ENCODE measurements at places on chromosomes 13 and 19.

- no peak for DNase-seq
Measured at GRCh38 chr13:103965506-103966243, 899.5 kb upstream of the SLC10A2 start.

- peak; percentile 34 for DNase-seq
Measured at GRCh38 chr13:110629735-110630134, 14.4 kb downstream of the NAXD start.

DNA sequence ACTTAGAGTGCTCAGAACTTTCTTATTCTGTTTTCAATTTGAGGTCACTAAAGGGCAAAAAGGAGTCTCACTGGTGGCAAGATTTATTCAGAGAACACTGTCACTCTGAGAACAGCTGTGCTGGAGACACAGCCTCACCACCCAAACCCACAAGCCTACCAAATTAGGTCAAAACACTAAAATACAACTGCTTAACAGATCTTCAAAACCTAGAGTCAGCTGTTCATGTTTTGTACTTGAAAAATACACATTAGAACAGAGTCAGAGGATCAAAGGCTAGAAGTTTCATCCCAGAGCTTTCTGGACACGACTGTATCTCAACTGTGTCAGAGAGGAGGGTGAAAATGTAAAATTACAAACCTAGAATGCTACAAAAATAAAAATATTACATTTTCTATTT is 89.3 kb downstream of the MIPEP start:
- no peak for DNase-seq

DNA sequence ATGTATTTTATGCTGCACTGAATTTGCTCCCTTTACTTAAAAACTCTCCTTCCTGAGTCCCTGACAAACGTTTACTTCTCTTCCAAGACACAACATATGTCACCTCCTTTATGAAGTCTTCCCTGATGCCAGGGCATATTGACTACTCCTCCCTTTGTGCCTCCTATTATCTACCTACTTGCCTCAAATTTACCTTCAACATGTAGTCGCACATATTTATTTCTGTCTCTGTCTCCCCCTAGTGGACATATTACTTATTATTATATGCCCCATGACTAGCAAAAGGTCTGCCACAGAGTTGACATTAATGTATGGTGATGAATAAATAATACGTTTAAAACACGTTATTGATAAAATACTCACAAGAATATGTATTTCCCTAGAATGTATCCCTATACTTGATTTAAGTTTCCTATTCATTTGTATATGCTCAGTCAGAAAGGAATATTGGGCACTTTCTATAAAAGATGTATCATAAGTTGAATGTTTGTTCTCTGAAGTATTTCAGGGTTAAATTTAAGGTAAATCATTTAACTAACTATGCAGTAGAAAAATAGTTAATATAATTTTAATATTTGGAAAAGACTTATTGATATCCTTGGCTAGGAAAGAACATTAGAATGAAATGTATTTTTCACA is 250.3 kb upstream of the ATXN8OS start:
- peak; percentile 8 for DNase-seq

DNA sequence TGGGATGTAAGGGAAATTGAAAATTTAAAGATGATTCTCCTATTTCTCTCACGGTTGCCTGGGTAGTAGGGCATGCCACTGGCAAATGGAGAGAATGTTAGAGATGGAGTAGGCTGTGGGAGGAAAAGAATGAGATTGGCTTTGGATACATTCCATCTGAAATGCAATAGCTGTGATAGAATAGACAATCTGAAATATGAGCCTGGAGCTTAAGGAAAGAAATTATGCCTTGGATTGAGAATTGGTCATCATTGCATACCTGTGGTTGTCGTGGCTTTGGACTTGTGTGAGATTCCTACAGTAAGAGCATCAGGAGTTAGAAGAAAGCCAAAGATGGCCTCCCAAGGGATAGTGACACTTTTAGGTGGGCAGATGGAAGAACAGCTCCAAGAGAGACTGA is 305.1 kb upstream of the SLC10A2 start:
- DNase-seq: no peak

GRCh38 chr13:27274631-27275030 is 4.0 kb downstream of the RASL11A start:
- DNase-seq: no peak

- DNase-seq: no peak
Measured at GRCh38 chr13:112105244-112105681, 38.3 kb downstream of the SOX1 start.

DNA sequence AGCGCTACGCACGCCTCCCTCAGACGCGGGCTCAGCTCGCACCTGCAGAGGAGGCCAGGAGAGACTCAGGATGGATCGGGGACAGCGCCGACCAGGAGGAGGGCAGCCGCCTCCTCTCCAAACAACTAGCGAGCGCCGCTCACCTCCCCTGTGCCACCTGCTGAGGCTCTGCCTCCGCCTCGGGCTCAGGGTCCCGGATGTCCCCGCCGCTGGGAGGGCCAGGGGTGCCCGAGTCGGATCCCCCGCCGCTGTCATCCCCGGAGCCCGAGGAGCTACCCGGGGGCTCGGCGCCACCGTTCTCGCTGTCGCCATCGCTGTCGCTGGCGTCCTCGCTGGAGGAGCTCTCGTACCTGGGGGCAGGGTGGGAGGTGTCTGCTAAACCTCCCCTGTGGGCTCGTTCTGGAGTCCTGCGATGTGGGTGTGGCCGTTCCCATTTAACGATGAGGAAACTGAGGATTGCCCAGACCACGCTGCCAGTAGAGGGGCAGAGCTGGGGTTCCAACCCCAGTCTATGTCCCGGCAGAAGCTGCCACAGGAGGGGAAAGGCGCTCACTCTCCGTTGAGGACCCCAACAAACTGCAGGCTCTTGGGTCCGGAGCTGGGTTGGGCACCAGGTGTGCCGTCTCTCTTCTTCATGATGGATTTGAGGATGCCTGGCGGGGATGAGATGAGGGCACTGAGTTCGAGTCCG is 9.2 kb downstream of the KANK3 start:
- DNase-seq: no peak

- peak; percentile 9 for DNase-seq
Measured at GRCh38 chr13:49098198-49098597, 121.9 kb upstream of the MLNR start.

DNA sequence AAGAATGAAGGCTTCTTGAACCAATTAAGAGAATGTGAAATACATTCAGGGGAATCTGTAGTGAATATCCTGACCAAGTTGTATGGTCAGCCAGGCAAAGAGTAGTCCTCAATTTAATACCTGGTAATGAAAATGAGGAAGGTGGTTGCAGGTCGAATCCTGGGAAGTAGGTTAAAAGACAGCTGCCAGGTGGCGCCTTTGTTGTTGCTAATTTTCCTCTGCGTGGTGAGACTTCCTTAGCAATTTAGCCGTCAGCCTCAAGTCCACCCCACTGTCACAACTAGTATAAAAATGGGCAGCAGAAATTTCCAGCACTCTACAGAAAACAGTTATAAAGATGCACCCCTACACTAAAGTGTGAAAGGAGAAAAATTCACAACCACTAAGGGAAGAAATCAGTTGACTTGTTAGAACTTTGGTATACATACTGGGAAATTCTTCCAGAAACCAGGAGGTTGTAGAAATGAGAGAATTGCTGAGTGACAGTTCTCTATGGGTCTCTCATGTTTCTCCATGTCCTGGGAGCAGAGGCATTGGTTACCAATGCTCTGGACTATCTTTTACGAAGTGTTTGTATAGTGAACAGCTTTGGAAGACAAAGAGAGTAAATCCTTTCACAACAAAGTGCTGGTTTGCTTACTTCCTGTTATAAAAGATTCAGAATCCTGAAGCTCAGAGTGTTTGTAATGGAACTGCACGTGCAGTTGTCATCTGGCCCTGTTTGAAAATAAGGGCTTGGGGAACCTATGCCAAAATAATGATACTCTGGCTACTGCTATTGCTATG is 235.9 kb downstream of the NHLRC3 start:
- no peak for DNase-seq

DNA sequence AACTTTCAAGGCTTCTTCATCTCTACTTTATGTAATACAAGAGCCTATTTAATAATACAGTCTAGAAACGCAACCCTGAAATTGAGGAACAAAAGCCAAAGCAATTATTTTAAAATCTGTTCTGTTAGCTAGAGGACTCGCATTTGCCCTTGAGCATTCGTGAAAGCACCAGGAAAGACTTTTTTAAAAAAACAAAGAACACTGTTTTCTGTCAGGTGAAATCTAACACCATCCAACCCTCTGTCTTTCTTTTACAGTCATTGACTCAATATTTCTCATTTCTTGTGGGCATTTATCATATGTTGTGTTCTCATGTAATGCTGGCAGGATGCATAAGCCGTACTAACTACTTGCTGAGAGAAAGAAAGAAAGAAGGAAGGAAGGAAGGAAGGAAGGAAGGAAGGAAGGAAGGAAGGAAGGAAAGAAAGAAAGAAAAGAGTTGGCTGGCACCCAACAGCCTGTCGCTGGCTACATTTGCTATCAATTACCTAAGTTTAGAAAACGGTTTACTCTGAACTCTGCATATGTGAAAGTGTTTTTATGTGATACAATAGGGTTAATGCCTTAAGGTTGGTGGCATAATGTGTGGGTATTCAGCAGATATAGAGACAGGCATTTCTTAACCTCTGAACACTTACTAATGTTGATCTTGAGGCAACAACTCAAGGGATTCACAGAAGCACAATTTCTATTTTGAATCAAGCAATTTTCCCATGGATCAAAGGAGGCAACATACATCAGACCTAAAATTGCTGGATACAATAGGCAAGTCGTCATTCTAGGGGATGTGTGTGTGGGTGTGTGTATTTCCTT is 445.4 kb downstream of the DCT start:
- no peak for DNase-seq

GRCh38 chr13:112198396-112199010 is 131.6 kb downstream of the SOX1 start:
- DNase-seq: no peak

DNA sequence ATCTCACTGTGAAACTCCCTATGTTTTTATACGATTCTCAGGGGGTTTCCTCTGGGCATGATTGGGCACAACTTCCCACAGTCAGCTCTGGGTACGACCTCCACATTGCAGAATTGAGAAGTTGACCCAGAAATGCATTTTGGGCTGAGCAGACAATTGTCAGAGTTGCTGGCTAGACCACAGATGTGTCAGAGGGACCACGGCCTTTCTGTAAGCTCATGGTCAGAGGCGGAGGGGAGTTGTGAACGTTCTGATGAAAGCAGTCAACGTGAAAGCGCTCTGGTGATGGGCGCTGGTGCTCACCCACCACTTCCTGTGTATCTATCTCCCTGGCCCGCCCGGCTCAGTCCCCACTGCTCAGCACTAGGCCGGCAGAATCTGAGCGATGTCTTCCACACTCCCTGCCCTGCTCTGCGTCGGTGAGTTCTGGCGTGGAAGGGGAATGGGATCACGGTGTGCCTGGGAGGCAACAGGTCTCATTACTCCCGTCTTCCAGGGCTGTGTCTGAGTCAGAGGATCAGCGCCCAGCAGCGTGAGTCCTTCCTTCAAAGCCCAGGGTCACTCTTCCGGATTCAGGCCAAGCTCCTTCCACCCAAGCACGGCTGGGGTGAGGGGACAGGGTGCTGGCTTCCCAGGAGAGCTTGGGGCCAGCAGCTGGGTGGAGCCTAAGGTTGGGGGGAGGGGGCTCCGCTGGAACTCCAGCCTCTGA is at the start of gene NCR1:
Gene NCR1 (plus strand): TSS at position 346 of the 709 bp plus-strand sequence. CDS start 40 bp downstream, at position 386.
- DNase-seq: peak; percentile 28

- peak; percentile 61 for DNase-seq
Measured at GRCh38 chr19:12994701-12995595, at the start of gene NFIX. Gene NFIX (plus strand): TSS chr19:12995475. CDS start chr19:12995838, 363 bp downstream.

DNA sequence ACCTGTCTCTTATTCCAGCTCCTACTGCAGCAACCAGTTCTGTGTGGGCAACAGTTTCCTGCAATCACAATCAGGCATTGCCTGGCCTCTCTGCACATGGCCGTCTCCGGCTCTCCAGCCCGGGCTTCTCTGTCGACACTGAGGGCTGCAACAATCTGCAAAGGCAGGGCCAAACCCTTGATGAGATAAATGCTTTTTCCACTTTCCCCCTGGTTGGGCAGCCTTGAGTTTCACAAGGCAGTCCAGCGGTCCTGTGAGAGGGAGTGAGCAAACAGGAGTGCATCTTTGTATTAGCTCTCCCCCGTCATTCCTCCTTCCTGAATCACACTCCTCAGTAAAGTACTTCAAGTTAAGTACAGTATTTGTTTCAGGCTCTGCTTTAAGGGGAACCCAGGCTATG is 40.7 kb upstream of the VWA8 start:
- DNase-seq: no peak

GRCh38 chr19:3024870-3025548 is 4.1 kb downstream of the TLE2 start:
- no peak for DNase-seq

DNA sequence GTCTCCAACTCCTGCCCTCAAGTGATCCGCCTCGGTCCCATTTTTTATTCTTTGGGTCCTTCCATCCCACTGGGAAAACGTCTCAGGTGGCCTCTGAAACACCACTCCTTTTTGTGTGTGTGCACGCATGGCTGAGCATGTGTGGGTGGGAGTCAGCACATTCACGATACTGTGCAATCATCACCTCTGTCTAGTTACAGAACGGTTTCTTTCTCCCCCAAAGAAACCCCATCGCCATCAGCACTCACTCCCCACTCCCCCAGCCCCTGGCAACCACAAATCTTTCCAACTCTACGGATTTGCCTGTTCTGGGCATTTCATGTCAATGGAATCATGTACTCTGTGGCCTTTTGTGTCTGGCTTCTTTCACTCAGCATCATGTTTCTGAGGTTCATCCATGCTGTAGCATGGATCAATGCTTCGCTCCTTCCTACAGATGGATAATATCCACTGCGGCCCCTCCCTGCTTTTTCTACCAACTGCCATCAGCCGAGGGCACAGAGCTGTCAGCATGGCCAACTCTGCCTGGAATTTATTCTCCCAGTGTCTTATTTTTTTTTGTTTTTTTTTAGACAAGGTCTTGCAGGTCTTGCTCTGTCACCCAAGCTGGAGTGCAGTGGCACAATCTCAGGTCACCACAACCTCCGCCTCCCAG is 9.7 kb downstream of the F2RL3 start:
- no peak for DNase-seq

DNA sequence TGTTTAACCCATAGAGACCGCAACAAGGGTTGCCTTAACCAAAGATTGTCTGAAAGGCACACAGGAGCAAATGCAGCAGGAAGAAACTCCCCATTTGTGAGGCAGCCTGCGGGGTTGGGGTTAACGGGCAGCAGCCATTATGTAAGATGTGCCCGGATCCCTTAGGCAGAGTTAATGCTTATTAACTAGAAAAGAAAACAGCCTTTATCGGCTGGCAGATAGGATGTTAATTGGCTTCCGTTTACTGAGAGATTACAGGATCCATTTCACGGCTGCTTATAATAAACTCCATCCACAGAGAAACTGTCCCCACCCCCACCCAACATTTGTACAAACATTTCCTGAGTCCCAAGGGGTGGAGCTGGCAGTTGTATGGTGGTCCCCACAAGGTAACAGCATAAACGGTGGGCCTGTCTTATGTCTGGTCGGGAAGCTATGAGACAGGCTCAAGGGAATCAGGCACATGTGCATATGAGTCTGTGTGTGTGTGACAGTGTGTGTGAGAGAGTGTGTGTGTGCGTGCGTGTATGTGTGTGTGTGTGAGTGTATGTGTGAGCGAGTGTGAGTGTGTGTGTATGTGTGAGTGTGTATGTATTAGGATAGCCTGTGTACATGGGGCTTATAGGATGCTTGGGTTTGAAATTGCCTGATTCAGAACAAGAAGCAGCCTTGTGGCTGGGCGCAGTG is 10.5 kb downstream of the SLC25A42 start:
- no peak for DNase-seq

Data from CD4-positive, alpha-beta T cell treated with Interleukin-4 for 1 hour (primary cell).